ENCODE measurements at places on chromosomes 4 and X.

DNA sequence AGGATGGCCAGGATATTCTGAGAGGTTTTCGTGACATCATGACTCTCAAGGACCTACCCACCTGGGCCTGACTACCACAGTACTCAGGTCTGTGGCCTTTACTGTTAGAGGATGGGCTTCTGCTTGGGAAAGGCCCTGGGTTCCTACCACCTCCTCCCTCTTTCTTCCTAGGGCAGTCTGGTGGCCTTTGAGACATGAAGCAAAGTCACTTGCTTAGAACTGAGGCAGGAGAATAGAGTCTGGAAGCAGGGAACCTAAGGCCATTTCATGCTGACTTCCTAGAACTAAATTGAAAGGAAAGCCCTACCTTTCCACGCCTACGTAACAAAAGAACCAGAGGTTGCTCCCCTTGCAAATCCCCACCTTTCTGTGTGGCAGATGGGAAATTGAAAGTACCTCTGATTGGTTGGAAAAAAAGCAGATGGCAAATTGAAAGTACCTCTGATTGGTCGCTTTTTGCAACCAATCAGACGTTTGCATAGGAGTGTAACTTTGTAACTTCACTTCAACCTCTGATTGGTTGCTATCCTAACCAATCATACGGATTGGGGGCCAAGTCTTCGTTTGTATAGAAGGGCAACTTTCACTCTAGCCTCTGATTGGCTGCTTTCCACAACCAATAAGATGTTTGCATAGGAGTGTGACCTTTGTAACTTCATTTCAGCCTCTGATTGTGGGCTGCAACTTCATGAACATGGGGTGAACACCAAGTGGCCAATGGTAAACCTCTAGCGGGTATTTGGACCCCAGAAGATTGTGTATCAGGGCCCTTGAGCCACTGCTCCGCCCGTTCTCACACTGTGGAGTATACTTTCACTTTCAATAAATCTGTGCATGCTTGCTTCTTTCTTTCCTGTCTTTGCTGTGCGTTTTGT lies 9.9 kb upstream of the AKAP14 start:
- DNase-seq: no peak

DNA sequence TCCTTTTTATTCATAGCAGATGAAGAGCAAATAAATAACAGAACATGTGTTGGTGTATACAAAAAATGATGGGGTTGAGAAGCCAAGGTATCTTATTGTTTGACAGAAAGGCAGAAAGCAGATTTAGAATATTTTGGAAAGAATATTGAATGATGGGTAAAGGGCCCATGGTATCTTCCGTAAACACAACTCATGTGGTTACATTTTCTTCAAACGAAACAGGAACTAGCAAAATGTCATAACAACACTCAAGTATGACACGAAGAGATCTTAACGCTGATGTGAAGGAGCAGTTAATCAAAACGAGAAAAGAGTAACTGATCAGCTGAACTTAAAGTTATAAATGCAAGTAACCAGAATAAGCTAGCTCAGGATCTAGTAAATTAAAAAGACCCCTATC lies 195.7 kb upstream of the GK2 start:
- DNase-seq: no peak

- no peak for DNase-seq
Observed at GRCh38 chrX:139759637-139760036, 51.7 kb upstream of the MCF2 start.

GRCh38 chrX:139691843-139692505 lies 16.0 kb downstream of the MCF2 start:
- no peak for DNase-seq
